Kidney tubule cell (primary cell): ENCODE measurements at places on chromosomes 5 and 9.

GRCh38 chr5:134113902-134114875 lies at the start of gene TCF7:
Gene TCF7, plus strand, starts transcription at chr5:134114681. Its CDS starts 226 bp downstream, at chr5:134114907.
- DNase-seq, result peak; percentile 84

DNA sequence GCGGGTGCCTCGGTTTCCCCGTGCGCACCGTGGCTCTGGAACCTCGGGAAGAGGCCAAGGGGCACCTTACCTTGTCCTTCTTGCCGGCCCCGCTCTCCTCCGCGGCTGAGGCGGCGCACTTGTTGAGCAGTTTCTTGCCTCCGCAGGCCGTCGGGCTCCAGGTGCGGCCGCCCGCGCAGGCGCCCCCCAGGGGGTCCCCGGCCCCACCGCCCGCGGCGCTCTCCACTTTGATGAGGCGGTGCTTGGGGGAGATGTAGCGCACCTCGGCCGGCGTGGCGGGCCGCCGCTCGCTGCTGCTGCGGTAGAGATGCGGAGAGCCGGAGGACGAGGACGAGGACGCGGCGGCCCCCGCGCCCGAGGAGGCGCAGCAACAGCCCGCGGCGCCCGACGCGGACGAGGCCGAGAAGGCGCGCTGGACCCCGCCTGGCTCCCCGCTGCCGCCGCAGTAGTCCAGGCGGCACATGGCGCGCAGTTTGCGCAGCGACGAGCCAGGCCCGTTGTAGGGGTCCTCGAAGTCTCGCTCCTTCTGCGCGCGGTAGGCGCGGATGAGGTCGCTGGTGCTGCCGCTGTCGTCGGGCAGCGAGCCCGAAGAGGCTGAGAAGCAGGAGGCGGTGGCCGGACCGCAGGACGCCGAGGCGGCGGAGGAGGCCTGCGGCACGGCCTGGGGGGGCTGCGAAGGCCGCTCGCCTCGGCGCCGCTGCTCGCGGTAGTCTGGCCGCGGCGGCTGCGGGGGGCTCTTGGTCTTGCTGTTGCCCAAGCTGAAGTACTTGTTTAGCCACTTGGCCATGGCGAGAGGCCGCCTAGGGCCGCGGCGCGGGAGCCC lies 957 bp downstream of the SHB start:
- no peak for DNase-seq

- DNase-seq, result no peak
Measured at GRCh38 chr5:14142202-14142826, 828 bp upstream of the TRIO start.

GRCh38 chr9:70791936-70792335 lies 329.5 kb downstream of the TRPM3 start:
- no peak for DNase-seq

DNA sequence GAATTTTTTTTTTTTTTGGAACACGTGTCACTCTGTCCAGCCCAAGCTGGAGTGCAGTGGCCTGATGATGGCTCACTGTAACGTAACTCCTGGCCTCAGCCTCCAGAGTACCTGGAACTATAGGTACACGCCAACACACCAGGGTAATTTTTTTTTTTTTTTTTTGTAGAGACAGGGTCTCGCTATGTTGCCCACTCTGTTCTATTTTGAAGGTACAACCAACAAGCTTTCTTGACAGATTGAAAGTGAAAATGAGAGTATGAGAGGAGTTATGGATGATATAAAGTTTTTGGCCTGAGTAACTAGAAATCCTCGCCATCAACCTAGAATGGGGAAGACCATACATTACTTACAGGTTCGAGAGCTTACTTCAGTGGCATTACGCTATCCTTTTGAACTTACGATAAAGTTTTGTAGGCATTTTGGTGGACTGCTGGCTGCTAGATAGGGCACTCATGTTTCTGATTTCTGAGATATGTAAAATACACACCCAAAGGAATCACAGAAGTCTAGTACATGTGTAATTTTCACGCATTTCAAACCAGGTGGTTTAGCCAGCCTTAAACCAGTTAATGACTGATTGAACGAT lies 806 bp upstream of the CDC42SE2 start:
- DNase-seq, result peak; percentile 26

- DNase-seq, result no peak
Measured at GRCh38 chr5:110195288-110195687, 505.6 kb downstream of the MAN2A1 start.

DNA sequence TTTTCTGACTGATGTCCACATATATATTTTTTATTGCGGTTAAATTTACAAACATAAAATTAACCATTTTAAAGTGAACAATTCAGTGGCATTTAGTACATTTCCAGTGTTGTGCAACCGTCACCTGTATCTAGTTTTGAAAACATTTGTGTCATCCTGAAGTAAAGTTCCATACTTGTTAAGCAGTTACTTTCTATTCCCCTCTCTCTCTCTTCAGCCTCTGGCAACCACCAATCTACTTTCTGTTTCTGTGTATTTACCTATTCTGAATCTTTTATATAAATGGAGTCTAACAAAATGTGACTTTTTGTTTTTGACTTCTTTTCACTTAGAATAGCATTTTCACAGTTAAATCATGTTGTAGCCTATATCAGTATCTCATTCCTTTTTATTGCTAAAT lies 480.1 kb upstream of the SMARCA2 start:
- no peak for DNase-seq

GRCh38 chr9:136562746-136563495 lies 17.1 kb upstream of the NOTCH1 start:
- DNase-seq, result no peak

DNA sequence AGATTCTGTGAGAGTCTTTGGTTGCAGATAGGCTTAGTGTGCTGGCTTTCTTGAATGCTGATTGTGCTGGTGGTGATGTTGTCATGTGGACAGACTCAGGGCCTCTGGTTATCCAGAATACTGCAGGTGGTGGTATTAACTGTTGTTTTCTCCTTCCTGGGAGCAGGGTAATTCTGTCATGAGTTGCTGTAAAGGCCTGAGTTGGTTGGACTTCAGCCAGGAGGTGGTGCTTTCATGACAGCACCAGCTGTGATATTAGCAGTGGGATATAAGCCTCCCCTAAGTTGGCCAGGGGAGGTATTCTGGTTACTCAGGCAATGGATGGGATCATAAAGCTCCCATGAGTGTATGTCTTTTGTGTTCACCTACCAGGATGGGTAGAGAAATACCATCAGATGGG lies 16.4 kb upstream of the RNF180 start:
- peak; percentile 60 for DNase-seq

GRCh38 chr5:75281716-75282465 lies 45.2 kb upstream of the ANKRD31 start:
- peak; percentile 97 for DNase-seq

GRCh38 chr9:130862217-130862616 lies 27.2 kb downstream of the ABL1 start:
- DNase-seq, result no peak

GRCh38 chr9:90365666-90366065 lies 277.0 kb downstream of the DIRAS2 start:
- DNase-seq, result no peak
